ENCODE measurements at places on chromosomes 2 and 18.

GRCh38 chr2:59196491-59196890, 955.4 kb upstream of the FANCL start:
- no peak for DNase-seq

DNA sequence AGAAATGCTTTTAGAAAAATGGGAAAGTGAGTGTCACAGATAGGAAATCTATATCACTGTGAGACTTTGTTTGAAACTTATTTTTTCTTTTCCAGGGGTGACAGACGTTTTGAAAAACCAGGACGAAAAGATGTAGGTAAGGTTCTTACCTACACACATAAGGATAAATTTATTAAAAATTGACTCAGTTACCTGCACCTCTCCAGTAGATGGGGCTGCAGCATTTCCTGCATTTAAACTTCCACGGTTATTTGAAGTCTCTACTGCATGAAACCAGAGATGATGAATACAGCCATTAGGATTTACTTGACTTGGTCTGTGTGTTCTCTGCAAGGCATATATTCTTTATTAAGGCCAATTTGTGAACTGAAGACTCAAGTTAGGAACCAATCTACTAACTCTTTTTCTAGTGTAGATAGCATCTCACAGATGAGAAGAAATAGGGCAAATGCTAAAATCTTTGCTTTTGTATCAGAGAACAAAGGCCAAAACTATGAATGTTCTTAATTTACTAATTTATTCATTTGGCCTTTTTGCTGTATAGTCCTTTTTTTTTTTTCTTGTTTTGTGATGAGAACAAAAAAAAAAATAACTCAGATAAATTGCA, 15.0 kb downstream of the KCNJ13 start:
- peak; percentile 65 for DNase-seq

- no peak for DNase-seq
Measured at GRCh38 chr2:16243411-16243996, 303.2 kb downstream of the MYCN start.

- no peak for DNase-seq
Measured at GRCh38 chr2:68385220-68385906, 20.3 kb downstream of the PLEK start.

- DNase-seq = no peak
Measured at GRCh38 chr2:197152451-197153228, 157.9 kb downstream of the ANKRD44 start.
